AML-193 (cell line): ENCODE measurements at places on chromosomes 3 and 15.

- DNase-seq: no peak
Observed at GRCh38 chr3:180176059-180176458, 139.3 kb upstream of the PEX5L start.

GRCh38 chr3:23162934-23163333, 40.2 kb upstream of the UBE2E2 start:
- no peak for DNase-seq

DNA sequence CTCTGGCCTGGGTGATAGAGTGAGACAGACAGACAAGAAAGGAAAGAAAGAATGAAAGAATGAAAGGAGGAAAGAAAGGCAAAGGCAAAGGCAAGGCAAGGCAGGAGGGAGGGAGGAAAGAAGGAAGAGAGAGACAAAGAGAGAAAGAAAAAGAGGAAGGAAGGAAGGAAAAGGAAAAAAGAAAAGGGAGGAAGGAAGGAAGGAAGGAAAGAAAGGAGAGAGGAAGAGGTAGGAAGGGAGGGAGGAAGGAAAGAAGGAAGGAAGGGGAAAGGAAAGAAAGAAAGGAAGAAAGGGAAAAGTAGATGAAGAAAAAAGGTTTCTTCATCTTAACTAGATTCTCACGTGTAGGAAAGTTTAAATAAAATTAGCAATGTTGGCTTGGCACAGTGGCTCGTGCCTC, 142.2 kb downstream of the GREM1 start:
- no peak for DNase-seq

DNA sequence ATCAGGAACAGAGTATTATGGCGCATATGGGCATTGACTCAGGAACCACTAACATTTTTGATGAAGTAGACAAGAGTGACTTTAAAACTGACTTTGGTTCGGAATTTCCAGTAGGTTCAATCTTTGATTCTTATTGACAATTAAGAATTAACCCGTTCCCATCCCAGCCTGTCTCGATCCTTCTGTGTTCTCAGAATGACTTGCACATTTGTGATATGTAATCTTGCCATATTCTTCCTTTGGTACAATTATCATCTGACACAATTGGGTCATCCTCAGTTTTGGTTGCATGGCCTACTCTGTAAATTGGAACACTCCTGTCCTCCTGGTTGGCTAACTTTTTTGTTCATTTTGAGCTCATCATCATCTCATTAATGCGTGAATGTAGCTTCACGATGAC, 10.5 kb downstream of the GPR171 start:
- DNase-seq: no peak

GRCh38 chr3:179149406-179149867, 1.3 kb downstream of the PIK3CA start:
- peak; percentile 65 for DNase-seq

- no peak for DNase-seq
Observed at GRCh38 chr3:135238871-135239614, 444.0 kb downstream of the EPHB1 start.

DNA sequence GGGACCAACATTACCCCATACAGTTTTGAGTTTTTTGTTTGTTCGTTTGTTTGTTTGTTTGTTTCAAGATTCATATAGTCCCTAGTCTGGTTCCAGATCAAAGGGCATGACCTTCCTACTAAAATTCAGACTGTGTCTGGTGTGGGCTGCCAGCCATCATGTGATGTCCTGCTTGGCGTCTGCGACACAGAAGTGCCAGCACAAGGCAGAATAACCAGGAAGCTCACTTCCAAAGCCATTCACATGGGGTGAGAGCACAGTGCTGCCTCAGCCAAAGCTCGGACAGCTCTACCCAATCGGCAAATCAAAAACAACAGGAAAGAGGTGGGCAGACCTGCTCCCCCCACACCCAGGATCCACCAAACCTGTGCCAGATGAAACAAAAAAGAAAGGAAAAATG, 142.6 kb upstream of the THBS1 start:
- DNase-seq: no peak

DNA sequence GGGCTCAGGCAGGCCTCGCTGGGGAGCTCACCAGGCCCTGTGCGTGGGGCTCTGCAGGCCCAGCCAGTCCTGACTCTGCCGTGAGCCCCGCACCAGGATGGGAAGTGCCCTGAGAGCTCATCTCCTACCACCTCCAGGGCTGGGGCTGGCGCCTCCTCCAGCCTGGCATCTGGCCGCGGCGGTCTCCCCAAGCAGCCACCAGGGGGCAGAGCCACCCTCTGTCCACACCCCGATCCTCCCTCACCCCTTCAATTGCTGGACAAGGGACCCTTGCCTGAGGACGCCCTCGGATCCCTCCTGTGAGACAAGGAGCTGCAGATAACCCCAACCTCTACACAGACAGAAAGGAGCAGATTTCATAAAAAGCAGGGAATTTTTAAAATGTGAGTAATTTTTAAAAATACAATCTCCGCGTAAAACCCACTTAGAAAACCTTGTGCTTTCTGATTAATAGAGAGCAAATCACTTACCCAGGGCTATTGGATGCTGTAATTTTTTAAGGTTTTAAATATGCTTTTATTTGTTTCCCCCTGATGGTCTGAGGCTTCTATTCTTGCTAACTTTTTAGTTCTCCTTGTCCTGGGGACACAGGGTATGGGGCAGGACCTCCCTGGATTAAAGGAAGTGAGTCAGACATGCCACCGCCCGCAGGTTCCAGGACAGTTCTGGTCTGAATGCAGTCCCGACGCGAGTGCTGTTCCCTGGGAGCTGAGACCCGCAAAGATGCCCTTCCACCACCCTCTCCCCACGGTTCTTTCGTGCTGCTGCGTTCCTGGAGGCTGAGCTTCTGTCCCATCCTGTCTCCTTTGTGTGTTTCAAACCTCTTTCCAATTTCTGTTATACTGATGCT, 52.3 kb upstream of the CHRNA7 start:
- peak; percentile 15 for DNase-seq

GRCh38 chr15:69032703-69033373, 18.3 kb downstream of the NOX5 start:
- DNase-seq: no peak

DNA sequence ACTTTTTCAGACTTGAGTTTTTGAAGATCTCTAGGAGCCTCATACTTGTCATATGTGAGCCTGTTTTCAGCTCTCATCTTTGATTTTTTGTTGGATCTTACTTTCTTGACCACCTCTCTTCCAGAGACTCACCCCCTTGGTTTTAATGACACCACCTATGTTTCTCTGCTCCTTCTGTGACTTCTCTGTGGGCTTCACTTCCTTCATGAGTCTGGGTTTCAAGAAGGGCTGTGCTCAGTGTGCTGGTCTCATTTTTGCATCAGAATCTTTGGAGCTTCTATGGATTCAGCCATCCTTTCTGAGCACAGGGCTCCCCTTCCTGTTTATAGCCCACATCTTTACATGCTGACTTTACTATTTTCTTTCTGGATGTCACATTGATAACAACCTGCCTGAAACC, 17.7 kb downstream of the PPM1L start:
- DNase-seq: no peak
